ENCODE measurements at places on chromosomes 13 and 19.

- DNase-seq = no peak
Observed at GRCh38 chr13:114096031-114096485, 36.4 kb downstream of the RASA3 start.

DNA sequence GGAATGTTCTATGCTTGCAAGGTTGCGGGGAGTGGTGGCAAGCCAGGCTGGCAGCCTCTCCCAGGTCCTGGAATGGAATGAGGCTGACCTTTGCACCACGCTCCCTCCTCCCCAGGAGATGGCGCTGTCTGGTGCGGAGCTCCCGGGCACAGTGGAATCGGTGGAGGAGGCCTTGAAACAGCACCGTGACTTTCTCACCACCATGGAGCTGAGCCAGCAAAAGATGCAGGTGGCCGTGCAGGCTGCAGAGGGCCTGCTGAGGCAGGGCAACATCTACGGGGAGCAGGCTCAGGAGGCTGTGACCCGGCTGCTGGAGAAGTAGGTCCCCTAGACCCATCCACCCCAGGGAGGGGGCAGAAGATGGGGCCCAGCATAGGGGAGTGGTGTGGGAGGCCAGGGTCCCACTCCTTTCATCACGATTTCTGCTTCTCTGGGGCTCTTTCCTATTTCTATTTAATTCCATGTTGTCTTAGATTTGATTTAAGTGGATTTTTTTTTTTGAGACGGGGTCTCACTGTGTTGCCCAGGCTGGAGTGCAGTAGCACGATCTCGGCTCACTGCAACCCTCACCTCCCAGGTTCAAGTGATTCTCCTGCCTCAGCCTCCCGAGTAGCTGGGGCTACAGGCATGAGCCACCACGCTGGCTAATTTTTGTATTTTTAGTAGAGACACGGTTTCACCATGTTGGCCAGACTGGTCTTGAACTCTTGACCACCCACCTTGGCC, 53.2 kb upstream of the SHKBP1 start:
- DNase-seq = peak; percentile 74

- peak; percentile 58 for DNase-seq
Observed at GRCh38 chr19:35992907-35993765, 1.9 kb upstream of the SDHAF1 start.

- no peak for DNase-seq
Observed at GRCh38 chr13:73693215-73693614, 441.0 kb downstream of the KLF12 start.

DNA sequence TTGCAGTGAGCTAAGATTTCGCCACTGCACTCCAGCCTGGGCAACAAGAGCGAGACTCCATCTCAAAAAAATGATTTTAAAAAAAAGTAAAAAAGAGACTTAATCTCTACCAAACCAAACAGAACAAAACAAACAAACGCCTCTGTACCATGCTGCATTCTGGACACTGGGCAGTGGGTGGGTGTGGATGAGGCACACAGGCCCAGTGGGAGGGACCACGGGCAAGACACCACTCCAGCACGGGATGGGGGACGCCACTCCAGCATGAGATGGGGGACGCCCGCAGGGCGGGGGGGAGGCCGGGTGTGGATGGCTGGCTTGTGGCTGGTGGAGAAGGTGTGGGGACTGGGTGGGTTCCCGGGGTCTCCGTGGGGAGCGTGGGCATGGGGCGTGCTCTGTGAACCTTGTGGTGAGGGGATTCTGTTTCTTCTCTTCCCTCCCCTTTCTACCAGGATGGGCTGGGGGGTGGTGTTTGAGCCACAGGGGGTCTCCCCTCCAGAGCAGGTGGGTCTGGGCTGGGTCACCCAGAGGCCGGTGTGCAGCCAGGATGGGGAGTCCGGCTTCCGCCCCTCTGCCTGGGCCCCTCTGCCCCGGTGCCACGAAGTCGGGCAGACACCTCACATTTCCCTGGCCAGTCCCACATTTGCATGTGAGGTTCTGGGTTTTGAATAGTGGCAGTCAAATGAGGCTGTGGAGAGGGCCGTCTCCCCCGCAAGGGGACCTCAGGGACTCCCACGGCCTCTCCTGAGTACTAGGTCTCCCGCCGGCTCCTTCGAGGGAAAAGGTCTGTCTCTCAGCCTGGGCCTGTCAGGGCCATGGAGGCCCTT, 23.9 kb upstream of the MATK start:
- peak; percentile 72 for DNase-seq
